ENCODE measurements at places on chromosomes 4 and X.

GRCh38 chr4:87270825-87271224 lies 50.4 kb upstream of the KLHL8 start:
- no peak for DNase-seq

DNA sequence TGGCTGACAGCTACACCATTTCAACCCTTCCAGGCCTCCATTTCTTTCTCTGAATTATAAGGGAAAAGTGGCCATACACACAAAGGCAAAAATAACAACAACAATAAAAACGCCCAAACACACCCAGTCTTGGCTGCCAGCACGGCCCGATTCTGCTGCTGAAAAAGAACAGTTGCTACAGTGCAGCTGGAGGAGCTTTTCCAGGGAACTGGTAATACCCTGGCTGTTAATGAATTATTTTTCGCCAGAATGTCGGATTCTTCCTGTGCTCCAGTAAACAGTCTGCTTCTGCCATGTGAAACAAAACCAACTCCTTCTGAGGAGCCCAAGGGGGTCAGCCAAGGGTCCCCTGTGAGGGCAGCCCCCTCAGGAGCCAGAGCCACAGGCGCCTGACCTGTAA lies 6.6 kb downstream of the RAI2 start:
- DNase-seq, result no peak

DNA sequence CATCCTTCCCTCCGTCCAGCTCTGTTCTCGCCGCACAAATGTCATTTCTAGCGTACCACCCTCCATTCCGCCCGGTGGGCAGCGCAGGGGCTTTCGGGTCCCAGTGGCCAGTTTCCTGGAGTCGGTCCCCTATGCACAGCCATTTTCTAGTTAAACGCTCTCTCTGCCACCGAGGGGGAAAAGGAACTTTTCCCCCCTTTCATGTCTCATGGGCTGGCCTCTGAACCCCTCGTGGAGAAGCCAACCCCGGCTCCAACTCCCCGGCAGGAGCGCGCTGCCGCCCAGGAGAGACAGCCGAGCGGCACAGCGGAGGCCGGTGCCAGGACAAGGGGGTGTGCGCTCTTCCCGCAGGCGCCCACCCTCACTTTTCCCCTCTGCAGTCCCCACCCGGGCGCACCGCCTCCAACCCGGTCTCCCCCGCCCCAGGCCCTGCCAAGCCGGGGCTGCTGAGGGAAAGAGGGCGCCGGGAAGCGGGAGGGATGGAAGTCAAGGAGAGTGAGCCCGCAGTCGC lies 662 bp downstream of the APBB2 start:
- peak; percentile 31 for DNase-seq

- no peak for DNase-seq
These were observed 108.0 kb downstream of the ANAPC4 start for GRCh38 chr4:25485104-25485503.

DNA sequence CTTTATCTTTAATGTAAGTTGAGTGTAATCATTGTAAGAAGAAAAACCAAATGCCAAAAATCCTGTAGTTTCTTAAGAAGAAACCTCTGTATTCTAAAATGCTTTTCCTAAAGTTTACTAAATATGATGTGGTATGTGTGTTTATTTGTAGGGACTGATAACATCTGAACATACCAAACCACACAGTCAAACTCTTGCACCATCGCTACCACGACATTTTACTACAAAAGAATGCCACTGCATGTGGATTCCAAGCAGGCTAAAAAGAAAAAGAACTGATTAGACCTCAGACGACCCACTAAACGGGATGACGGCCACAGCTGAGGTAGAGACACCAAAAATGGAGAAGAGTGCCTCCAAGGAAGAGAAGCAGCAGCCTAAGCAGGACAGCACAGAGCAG lies 46.1 kb downstream of the LAS1L start:
- DNase-seq, result no peak

DNA sequence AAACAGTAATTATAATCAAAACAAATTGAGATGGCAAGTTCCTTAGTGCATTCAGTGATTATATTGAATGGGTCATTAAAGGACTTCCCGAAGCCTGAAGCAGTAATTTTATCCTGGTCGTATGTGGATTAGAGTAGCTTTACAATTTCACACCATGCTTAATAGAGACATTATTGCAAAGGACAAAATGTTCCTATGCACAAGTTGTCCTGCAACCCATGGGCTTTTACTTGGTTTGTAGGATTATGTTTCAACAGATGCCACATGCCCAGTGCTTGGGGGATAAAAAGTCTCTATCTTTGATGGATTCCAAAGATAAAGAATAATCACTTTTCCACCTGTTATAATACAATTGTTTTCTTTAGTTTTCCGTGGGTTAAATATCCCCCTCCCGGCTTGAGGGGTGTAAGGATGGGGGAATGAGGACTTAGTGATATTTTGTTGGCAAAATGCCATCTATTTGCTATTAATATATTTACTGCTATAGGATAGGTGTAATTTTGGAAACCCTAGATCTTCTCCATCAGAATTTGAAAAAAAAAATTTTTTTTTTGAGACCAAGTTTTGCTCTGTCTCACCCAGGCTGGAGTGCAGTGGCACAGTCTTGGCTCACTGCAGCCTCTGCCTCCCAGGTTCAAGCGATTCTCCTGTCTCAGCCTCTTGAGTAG lies 156.5 kb upstream of the ETNPPL start:
- DNase-seq, result no peak

DNA sequence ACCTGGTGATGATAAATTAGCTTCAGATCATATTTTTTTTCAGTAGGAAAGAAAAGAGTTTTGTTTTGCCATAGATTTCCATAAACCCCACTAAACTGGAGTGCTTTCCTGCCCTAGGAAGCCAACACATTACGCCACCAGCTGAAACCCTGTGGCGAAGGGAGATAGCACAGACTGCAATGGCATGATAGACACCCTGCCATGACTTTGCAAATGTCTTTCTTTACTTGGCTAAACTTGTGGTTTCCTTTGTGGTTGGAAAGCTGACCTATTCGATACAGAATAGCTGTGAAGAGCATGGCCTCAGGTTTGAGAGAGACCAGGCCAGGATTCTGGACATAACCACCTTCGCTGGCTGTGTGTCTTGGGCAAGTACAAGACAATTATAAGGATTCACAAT lies 19.1 kb downstream of the MFAP3L start:
- no peak for DNase-seq

- DNase-seq, result no peak
These were observed 182.8 kb downstream of the BANK1 start for GRCh38 chr4:101973361-101973760.

GRCh38 chr4:102227388-102227787 lies 117.9 kb downstream of the SLC39A8 start:
- no peak for DNase-seq

GRCh38 chrX:54044877-54045338 lies 635 bp upstream of the PHF8 start:
- DNase-seq, result no peak

GRCh38 chr4:176286728-176287127 lies 17.7 kb upstream of the ASB5 start:
- DNase-seq, result no peak

GRCh38 chr4:140643571-140644055 lies 74.9 kb upstream of the UCP1 start:
- DNase-seq, result no peak

DNA sequence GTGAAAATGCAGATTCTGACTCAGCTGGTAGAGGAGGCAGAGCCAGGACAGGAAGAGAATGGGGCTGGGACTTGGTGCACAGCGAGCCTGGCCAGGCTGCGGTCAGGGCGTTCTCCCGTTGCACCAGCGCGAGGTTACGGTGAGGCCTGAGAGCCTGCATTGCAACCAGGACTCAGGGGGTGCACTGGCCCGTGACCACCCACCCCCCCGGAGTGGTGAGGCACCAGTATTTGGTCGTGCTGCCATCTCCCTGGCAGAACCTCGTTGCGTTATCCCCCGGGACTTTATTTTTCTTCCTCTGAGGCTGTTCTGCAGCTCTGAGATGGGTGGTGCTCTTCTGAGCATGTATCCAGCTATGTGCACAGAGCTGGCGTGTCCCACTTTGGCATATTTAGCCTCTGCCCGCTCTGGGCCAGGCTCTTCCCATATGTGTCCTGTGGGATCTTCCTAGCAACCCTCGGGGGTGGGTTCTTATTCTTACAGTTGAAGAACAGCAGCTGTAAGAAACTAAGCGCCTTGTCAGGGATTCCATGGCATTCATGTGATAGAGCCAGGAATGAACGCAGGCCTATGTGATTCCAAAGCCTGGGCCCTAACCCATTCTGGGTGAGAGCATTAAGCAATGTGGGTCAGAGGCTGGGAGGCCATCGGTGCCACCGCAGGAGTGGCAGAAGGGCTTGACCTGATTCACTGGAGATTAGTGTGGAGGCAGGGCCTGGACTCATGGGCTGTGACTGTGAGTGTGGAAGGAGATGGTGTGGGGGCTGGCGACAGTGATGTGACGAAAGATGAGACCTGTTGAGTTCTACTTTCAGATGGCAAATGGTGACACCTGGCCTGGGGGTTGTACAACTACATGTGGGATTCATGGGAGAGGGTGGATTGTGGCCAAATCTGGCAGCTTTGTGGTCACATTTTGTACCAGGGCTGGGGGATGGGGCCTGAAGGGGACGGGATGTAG lies 3.1 kb downstream of the TADA2B start:
- DNase-seq, result no peak

DNA sequence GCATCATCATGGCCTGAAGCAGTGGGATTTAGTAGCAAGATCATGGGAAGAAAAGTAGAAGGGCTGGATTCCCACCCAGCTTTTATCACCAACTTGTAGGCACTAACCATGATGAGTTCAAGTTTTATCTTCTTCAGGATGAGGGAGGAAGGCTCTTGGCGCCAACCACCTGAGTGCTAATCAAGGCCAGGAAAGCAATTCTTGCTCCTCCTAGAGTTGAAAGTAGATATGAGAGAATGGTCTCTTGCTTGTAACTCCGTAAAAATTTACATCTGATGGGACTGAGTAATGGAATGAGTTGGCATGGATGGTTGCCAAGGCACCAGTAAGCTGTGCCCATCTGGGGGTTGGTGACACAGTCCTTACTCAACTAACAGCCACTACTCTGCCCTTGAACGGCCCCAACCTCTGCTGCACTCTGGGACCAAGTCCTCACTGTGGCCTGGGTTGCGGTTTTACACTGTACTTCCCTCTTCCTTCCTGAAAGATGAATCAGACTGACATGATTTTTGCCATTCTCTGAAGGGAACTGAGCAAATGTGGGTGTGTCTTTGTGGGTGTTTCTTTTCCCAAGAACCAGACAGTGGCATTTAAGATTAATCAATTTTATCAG lies 39.4 kb upstream of the NDP start:
- no peak for DNase-seq

- peak; percentile 53 for DNase-seq
These were observed 2.3 kb downstream of the ZNF827 start for GRCh38 chr4:145936142-145936996.

DNA sequence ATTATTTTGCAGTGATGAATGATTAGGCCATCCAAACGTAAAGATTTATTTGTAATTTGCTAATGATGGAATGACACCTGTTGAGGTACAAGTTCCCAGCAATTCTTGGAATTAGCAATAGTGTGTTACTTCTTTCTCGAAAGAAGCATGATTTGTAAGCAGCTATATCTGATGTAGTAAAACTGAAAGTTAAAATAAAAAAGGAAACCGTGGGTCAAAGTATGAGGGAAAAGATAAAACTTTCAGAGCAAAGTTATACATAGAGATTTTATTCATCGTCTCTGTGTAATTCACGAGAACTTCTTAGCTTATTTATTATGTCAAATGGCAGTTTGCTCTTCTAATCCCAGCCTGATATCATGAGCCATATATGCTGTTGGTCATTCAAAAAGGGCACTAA lies 59.0 kb downstream of the NFKB1 start:
- DNase-seq, result no peak

DNA sequence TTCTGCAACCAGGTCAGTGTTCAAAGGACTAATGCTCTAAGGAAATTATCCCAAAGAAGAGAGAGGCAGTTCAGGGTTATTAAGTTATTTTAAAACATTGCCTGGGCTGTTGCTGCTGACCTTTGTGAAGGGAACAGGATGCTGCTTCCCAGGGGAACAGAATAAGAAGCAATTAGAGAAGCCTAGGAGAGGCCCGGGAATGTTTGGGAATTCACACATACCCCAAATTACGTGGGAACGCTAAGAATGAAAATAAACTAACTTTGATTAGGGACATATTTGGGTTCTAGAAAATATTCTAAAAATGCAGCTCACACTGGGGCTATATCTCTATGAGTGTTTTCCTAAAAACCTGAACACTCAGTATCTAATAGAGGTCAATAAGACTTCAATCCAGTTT lies 243.1 kb upstream of the FTHL17 start:
- no peak for DNase-seq

DNA sequence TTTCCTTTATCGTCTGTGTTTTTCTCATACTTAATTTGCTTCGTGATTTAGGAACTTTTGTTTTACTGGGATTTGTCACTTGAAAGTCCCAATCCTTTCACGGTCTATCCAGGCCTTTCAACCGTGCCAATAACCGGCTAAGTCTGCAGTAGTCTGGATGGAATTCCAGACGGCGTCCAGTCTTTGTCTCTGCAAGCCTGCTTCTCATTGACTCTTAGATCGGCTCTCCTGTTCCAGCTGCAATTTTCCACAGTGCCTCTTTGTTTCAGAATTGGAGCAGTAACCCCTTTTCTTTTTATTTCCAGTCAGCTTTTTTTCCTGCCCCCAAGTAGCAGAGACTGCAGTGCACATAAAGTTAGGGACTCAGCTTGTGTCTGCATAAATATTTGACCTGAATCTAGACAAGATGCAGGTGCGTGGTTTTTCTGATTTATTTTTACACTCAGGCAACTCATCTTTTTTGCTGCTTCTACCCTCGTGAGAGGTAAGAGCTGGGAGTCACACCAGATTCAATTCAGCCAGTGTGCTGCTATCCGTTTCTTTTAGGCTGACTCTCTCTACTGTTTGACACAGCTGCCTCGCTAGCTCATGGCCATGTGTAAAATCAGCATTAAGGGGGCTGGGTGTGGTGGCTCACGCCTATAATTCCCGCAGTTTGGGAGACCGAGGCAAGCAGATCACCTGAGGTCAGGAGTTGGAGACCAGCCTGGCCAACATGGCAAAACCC lies 37.4 kb upstream of the DHRSX start:
- no peak for DNase-seq

DNA sequence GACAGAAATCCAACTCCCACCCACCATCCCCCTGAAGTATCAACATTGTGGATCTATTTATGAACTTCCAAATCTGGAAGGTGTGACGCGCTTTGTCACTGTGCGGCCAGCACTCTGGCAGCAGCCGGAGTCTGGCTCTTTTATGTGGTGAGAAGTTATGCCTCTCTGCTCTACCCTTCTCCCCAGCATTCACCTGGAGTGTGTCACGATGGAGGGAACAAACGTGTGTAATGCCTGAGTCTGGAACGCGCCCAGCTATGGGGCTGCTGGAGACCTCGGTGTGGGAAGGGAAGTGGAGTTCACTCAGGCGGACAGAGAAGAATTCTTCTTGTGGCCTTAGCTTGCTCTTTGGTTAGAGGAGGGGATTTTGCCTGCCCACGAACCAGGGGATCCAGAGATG lies 222.1 kb upstream of the RPL34 start:
- DNase-seq, result no peak

DNA sequence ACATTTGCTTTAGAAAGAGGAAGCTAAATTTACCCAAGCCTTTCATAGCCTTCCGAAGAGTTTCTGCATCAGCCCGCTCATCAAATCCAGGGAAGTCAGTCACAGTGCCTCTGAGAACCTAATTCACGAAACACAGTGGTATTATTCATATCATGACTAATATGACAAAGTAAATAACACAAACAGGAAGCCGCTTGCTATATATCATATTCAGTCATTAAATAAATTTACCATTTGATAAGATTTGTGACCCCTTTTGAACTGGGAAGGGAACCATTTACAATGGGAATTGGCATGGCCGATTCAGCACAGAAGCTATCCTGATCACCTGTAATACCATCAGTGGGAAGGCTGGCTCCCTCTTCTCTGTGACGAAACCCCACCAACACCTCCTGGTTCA lies 10.5 kb downstream of the ANXA5 start:
- no peak for DNase-seq

All from NCI-H345 (cell line).